ENCODE measurements at places on chromosomes 3 and 15. TPM values are rescaled to one million over a fixed set of nuclear protein-coding genes. Genes with fewer than 3 reads are reported as not detected.
A peak's percentile ranks its signal among the peaks of the same experiment; 100 is the strongest.

- no peak for DNase-seq
Observed at GRCh38 chr3:27138562-27138961, 230.6 kb downstream of the NEK10 start.

DNA sequence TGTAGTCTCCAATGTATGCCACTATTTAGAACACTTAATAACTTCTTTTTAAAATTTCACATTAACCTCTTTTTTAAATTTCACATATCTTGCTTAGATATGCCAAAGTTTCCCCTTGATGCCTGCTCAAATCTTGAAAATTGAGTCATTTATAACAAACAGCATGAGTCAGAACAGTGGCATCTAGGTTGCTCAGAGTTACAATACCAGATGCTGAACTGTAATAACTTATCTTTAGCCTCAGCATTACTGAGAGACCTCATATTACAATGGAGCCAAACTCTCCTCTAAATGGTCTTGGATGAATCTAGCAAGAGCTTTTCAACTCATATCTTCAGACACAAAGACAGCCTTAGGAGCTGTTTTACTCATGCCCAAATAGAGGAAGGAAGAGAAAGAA lies 439.3 kb upstream of the ARPP21 start:
- no peak for DNase-seq

DNA sequence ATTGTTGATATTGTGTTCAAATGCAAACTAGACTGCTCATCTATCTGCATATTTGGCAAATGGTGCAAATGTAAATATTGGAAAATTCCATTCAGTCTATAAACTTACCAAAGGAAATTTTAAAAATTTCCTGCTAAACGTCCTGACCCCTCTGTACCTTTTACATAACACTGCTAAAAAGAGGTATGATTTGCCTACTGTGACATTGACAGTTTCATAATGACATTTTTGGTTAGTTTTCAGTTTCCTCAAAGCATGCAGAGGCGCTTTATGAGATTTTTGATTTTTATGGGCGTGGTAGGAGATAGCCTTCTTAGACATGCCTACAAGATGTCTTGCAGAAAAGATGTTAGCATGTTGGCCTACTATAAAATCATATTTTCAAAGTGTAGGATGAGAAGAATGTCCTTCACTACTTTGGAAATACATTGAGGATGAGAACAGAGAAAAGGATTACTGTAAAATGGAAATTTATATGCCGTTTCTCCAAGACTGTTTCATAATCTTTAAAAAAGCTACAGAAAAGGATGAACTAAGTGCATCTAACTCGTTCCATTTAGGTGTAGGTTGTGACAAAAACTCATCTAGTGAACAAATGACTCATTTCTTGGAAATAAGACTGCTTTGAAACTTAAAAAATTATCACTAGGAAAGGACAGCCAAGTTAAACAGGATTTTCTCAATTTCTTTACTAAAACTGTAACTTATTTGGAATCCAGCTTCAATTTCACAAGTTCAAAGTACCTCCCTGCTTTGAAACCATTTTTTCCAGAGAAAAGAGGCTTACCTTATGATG lies 14.5 kb upstream of the ISLR start:
- no peak for DNase-seq

GRCh38 chr15:32688151-32688639 lies 29.6 kb upstream of the GREM1 start:
- DNase-seq, result no peak

DNA sequence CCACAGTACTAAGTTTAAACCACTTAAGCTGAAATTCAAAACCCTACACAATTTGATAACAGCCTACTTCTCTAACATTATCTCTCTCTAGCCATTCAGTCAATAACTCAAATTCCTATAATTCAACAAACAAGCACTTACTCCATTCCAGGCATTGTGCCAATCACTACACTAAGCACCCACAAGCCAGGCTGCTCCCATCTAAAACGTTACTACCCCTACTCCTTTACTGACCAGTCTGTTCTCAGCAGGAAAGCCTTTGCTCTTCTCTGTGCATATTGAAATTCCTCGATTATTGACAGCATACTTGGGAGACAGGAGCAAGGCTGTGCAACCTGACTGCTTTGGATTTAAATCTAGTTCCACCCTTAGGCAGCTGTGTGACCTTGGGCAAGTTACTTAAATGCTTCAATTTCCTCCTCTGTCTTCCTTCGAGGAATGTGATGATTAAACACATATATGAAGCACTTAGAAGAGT lies 177.2 kb upstream of the THBS1 start:
- no peak for DNase-seq

GRCh38 chr15:63350178-63350621 lies 31.4 kb downstream of the CA12 start:
- DNase-seq, result no peak

GRCh38 chr15:29129926-29130325 lies 139.7 kb downstream of the NSMCE3 start:
- no peak for DNase-seq

DNA sequence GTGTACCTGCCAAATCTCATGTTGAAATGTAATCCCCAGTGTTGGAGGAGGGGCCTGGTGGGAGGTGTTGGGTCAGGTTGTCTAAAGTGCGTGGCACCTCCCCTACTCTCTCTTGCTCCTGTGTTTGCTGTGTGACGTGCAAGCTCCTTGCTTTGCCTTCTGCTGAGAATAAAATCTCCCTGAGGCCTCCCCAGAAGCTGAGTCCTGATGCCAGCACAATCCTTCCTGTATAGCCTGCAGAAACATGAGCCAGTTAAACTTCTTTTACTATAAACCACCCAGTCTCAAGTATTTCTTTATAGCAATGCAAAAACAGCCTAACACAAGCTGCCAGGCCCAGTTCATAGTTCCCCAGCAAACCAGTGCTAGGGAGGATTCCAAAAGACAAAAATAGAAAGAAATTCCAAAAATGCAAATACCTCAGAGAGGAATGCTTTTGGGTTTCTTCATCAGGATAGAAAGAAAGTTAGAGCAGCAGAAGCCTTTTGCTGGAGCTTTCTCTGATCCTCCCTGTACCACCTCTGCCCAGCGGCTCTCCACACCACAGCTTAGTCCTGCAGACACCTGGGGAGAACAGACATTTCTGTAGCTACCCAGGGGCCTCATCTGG lies 25.9 kb upstream of the CDV3 start:
- peak; percentile 25 for DNase-seq

GRCh38 chr3:23701716-23702597 lies 103.8 kb upstream of the UBE2E1 start:
- DNase-seq, result no peak

- no peak for DNase-seq
Observed at GRCh38 chr3:87173071-87173470, 54.0 kb upstream of the CHMP2B start.

- no peak for DNase-seq
Observed at GRCh38 chr3:177144922-177145321, 52.4 kb downstream of the TBL1XR1 start.

DNA sequence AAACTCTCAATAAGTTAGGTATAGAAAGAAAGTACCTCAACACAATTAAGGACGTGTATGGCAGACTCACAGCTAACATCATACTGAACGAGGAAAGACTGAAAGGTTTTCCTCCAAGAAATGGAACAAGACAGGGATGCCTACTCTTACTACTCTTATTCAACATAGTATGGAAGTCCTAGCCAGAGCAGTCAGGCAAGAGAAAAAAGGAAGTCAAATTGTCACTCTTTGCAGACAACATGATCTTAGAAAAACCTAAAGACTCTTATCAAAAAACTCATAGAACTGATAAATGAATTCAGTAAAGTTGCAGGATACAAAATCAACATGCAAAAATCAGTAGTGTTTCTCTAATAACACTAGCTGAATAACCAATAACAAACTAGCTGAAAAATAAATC lies 96.0 kb downstream of the C3orf70 start:
- DNase-seq, result no peak

- DNase-seq, result no peak
Observed at GRCh38 chr3:136463170-136463569, 213.0 kb downstream of the PCCB start.

GRCh38 chr3:192188218-192188835 lies 539.0 kb downstream of the FGF12 start:
- DNase-seq, result no peak

GRCh38 chr15:95288626-95289025 lies 1041.9 kb upstream of the NR2F2 start:
- DNase-seq, result no peak

GRCh38 chr3:63493101-63493500 lies 159.4 kb upstream of the SNTN start:
- DNase-seq, result no peak

DNA sequence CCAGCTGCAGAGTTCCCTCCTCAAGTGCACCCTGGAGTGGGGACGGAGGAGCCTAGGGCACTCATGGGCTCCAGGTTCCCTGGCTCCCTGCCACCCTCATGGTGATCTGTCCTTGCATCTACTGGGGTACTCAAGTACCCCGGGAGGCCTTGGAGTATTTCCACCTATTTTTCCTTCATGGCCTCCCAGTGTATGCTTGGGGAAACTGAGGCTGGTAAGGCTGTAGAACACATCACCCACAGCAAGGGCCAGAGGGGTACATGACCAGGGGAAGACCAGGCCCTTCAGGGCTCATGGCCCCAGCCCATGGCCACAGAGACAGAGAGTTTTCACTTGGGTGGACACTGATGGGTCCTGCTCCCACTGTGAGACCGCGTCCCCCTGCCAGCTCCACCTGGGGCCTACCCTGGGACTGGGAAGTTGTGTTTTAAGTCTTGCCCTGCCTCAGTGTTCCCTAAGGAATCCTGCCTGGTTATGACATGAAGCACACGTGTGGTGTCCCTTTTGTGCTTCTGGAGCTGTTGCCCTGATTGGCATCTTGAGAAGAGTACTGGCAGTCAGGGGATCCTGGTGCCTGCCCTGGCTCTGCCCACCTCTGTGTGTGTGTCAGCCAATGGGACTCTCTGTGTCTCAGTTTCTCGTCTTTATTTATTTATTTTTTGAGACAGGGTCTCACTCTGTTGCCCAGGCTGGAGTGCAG lies 132.8 kb downstream of the TJP1 start:
- DNase-seq, result no peak

Gene ACP3
- total RNA-seq, result 1.8 TPM

Gene PLA2G4D
- total RNA-seq, result not detected

Gene UTS2B
- total RNA-seq, result not detected

Gene PCLAF
- 0.48 TPM for total RNA-seq

Gene KLHL40
- total RNA-seq, result not detected

Gene CAMP
- not detected for total RNA-seq

Measured in breast epithelium (tissue), 4 donors.